Stimulated activated CD8-positive, alpha-beta memory T cell treated with anti-CD3 and anti-CD28 coated beads, Interleukin-2, amount 100 ng/mL, for 48 hours (primary cell): ENCODE measurements at places on chromosomes 4 and X.

DNA sequence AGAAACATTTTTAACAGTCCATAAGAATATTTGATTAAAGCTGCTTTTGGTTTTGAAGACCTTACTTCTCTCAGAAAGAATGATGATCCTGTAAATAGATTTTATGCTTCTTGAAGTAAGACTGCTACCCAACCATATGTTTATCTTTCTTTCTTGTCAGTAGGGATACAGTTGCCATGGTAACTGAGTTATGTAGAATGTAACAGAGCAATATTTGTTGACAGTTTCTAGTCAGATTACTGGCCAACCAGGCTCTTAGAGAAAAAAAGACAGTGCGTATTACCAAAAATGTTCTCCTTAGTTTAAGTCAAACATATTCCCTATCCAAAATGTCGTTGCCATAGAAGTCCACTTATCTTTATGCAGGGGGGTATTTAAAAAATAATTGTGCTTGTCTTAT is 456.8 kb downstream of the PRR32 start:
- no peak for DNase-seq

GRCh38 chrX:148698221-148698620 is 197.8 kb downstream of the AFF2 start:
- no peak for DNase-seq

GRCh38 chr4:106116025-106116424 is 200.0 kb downstream of the TBCK start:
- DNase-seq = no peak

DNA sequence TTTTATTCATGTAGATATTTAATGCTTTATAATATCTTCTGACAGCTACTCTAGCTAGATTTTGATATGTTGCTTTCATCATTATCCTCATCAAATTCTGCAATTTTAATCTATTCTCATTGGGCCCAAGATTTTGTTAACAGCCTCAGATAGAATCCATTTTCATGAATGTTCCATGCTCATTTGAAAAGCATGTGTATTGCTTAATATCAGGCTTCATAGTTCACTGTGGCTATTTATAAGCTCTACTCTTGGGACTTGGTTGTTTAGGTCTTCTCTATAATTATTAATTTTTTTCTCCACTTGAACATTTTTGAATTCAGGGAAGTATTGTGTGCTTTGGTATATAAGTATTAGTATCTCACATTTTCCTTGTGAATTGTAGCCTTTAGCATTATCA is 41.8 kb downstream of the RAB40A start:
- DNase-seq = no peak

GRCh38 chrX:73944563-73944908 is 359.4 kb upstream of the ZCCHC13 start:
- no peak for DNase-seq

DNA sequence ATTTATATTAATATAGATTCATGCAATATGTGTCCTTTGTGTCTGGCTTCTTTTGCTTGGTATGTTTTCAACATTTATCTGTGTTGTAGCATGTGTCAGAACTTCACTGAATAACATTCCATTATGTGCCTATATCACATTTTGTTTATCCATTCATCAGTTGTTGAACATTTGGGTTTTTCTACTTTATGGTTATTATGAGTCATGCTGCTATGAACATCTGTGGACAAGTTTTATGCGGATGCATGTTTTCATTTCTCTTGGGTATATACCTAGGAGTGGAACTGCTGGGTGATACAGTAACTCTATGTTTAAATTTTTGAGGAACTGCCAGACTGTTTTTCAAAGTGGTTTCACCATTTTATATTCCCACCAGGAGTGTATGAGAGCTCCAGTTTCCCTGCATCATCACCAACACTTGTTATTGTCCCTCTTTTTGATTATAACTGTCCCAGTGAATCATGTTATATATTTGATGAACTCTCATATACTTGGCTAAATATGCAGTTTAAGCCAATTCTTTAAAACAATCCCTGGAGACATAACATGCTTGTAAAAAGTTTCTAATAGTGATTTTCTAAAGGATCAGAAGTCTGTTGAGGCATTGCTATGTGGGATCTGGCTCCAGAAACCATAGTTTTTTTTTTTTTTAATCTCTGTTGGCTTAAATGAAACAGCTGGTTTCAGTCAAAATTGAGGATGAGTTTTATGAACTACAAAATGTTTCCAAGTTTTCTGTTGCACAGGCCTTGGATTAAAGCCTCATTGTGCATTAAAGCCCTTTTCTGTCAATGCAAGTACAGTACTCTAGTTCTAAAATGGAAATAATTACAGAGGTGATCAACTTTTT is 21.6 kb upstream of the REPS2 start:
- DNase-seq = no peak

- DNase-seq = no peak
Measured at GRCh38 chrX:86935988-86936387, 581.6 kb upstream of the KLHL4 start.

DNA sequence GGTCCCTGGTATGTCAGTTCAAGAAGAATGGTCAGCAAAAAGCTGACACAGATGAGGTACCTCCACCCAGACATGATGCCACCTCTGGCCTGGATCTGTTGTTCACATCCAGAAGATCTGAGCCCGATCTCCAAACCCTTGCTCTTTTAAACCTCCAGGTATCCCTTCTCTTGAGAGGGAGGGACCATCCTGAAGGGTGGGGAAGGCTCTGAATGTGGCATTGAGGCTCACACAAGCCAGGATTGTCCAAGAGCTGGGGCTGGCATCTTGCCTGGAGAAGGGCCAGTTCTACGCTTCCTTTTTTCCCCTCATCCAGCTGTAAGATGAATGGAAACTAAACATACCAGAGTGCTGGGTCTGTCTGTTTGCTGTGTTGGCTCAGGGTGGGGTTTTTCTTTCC is at the start of gene ITIH6:
TSS of gene ITIH6 (minus strand) at position 119 of the 400 bp plus-strand sequence. CDS start at position 74, 45 bp downstream.
- no peak for DNase-seq

GRCh38 chr4:182695009-182695408 is 222.2 kb downstream of the DCTD start:
- no peak for DNase-seq

DNA sequence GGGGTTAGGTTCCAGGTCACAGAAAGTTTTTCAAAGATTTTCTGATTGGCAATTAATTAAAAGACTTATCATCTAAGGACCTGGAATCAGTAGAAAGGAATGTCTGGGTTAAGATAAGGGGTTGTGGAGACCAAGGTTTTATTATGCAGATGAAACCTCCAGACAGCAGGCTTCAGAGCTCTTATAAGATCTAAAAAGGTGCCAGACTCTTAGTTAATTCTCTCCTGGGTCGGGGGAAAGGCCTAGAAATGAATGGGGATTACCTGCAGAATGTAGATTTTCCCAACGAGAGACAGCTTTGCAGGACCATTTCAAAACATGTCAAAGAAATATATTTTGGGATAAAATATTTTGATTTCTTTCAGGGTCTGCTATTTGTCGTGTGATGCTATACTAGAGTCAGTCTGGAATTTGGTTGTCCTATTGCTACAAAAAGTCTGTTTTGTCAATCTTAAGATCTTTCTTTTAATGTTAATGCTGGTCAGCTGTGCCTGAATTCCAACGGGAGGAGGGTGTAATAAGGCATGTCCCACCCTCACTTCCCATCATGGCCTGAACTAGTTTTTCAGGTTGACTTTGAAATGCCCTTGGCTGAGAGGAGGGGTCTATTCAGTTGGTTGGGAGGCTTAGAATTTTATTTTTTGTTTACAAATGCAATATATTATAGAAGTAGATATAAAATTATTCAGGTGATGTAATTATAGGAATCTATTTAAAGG is 15.8 kb downstream of the EGF start:
- no peak for DNase-seq
